ENCODE measurements at places on chromosomes 12 and 14. TPM values are rescaled to one million over a fixed set of nuclear protein-coding genes. Genes with fewer than 3 reads are reported as not detected.

DNA sequence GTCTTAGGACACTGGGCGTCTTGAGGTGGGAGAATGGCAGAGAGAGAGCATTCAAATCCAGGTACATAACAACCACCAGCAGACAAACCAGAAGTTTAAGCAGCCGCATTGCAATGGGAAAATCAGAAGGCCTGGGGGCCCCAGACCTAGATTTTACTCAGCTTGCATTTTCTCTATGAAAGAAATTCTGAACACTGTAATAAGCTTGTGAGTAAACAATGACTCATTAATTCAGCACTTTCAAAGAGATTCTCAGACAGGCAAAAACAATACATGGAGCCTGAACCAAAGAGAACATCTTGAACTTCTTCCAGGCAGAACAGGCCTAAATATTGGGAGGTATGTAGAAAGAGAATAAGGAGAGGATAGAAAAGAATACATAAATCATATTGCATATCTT lies 69.8 kb upstream of the IFNG-AS1 start:
- no peak for DNase-seq

DNA sequence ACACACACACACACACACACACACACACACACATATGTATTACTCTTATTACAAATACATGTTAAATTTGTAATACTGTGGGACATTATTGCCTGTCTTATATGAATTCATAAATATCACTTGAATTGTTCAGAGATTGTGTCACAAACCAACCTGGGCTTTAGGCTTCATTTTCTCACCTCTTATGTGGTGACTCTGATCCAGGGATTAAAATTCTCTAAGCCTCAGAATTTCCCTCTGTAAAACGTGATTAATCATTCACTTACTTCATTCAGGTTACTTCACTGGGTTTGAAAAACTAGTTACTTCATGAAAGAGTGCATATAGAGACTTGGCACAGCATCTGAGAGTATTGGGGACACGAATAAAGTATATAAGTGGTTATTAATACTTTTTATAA lies 240.3 kb upstream of the PDZRN4 start:
- no peak for DNase-seq

DNA sequence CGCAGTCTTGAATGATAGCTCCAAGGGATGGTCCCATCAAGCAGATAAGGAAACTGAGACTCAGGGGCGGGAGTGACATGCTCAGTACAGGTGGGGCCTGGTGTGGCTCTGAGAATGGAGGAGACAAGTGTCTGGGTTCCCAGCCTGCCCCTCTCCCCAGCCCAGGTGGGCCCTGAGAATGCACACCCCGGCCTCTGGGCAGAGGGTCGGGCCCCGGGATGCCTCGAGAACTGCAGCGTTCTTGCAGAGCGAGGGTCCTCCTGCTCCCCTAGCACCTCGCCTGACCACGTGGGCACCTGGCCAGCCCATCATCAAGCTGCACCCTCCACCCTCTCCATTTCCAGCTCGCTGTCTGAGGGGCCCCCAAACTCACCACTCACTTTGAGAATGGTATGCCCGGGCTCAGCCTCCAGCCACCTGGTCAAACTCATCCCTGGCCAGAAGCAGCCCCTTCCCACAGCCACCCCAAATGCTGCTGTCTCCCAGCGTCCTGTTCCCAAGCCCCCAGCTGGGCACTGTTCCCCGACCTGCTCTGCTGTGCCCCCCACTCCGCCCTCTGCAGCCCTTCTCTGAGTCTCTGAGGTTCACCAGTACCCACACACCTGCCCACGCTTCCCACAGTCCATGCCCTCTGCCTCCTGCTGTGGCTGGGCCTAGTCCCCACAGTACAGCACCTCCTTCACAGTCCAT lies 44.3 kb downstream of the CYP46A1 start:
- no peak for DNase-seq

The NINJ2 gene
- 1.3 TPM for polyA plus RNA-seq

The CCDC198 gene
- polyA plus RNA-seq, result 473 TPM
